Stimulated activated CD8-positive, alpha-beta memory T cell treated with anti-CD3 and anti-CD28 coated beads, Interleukin-2, amount 100 ng/mL, for 48 hours (primary cell): ENCODE measurements at places on chromosomes 2 and 18.

GRCh38 chr2:127735044-127735443 is 33.7 kb downstream of the SFT2D3 start:
- no peak for DNase-seq

DNA sequence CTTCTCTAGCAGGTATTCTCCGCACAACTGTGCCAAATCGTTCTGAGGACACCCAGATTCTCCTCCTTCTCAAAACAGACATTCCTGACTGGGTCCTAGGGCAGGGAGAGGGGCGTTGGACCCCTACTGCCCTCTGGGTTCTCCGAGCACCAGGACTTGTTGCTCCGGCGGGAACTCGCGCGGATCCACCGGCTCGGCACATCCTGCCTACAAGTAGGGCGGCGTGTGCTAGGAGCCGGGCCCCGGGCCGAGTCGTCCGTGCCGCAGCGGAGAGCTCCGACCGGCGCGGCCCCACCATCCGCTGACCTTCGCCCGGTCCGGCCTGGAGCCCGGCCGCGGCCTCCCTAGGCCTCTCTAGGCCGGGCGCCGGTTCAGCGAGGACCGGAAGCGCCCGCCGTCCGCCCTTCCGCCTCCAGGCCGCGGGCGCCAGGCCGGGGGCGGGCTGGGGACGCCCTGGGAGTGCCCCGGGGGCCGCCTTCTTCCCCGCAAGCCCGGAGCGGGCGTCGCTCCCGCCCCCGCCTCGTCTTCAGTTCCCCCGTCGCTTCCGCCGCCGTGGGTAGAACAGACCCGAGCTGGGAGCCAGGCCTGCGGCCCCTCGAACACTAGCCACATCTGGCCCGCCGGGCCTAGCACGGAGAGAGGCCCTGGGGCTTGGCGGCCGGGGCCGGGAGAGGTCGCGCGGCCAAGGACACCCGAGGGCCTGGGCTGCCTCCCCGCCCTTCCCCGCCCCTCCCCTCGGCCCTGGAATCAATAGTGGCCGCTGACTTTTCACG is 7.6 kb upstream of the ONECUT2 start:
- DNase-seq, result no peak

DNA sequence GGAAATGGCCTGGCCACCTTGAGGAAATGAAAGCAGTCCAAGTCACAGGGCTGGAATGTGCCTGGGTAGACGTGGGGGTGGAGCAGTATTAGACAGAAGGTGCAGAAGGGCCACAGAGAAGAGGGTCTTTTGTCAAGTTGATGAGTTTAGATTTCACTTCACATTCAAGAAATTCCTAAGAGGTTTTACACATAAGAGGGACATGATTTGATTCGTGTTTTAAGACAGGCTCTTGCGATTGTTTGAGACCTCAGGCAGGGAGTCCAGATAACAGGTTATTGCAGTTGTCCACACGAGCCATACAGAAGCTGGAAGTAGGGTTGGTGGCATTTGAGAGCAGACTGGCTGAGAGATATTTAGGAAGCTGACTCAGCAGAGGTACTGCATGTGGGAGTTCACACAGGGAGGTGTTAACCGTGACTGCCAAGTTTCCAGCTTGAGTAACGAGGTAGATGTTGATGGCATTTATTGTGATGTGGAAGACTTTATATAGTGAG is 64.6 kb downstream of the NEB start:
- DNase-seq, result peak; percentile 2

- no peak for DNase-seq
These were observed 9.5 kb downstream of the ACTG2 start for GRCh38 chr2:73902284-73902683.

DNA sequence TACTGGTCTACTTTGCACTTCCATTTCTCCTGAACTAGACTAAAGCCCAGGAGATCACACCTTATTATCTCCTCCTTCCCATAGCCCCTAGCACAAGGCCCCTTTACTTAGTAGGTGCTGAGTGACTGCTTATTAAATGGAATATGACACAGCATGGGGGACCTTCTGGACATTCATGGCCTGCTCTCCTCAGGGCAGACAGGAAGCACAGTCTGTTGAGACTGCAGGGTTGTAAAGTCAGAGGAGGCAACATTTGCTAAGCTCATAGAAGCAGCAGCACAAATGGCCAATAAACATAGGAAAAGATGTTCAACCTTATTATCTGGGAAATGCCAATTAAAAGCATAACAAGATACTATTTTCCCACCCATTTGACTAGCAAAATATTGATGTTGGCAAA is 75.3 kb downstream of the DNMT3A start:
- no peak for DNase-seq

DNA sequence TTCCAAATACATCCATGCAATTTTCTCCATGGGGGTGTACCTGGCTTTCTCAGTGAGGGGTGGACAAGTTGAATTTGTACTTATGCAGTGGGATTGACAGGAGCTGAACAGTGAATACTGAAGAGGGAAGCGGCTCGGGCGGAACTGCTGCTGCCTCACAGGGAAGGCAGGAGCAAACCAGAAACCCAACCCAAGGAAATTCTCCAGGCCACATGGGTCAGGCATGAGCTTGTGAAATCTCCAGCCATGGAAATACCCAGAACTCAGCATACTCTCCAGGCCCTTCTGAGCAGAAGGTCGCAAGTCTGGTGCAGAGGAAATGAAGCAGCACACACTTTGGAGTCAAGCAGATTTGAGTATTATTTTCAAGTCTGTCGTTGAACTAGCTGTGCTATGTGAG is 26.5 kb upstream of the INO80C start:
- DNase-seq, result no peak

DNA sequence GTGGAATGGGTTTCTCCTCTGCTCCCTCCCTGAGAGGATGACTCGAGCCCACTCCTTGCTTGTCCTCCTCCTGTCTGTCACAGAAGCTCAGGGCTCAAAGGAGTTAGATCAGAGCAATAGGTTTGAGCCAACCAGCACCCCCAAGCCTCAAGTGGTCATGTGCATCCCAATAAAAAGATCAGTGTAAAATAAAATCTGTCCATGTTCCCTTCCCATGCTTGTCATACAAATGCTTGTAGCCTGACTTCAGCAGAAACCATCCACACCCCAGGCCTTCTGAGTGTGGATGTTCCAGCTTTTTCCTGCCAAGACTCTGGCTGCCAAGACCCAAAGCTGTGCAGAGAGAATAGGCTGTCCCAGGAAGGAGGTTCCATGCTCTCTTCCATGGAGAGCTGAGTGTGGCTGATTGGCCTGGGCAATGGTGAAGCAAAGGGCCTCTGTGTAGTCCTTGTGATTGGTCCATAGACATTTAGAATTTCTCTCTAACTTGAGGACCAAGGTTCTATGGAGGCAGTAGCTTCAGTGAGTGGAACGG is 67.4 kb downstream of the GYPC start:
- no peak for DNase-seq

GRCh38 chr2:69059731-69060290 is 46.8 kb downstream of the ANTXR1 start:
- DNase-seq, result no peak

DNA sequence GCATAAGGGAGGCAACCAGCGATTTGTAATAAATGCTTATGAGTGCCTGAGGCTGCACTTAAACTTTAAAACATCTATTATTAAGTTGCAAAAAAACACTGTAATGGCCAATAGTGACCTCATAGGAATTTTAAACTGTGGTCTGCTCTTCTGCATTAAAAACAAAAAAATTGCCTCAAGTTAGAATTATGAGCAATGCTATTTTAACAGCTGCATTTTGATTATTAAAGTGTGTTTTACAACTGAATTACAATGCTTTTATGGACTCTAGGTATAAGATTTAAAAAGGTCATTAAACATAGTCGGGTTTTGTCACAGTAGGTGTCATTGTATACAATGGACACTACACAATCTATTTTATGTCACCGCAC is 528.7 kb upstream of the FANCL start:
- no peak for DNase-seq

- no peak for DNase-seq
These were observed 149.7 kb downstream of the TXNL1 start for GRCh38 chr18:56488739-56489138.

GRCh38 chr2:62410015-62410453 is 96.0 kb downstream of the TMEM17 start:
- DNase-seq, result no peak

DNA sequence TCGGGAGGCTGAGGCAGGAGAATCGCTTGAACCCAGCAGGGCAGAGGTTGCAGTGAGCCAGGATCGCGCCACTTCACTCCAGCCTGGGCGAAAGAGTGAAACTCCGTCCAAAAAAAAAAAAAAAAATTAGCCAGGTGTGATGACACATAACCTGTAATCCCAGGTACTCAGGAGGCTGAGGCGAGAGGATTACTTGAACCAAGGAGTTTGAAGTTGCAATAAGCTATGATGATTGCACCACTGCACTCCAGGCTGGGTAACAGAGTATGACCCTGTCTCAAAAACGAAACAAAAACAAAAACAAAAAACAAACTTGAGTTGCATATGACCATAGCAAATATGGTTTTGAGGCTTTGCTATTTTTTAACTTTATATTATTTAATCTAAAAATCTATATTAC is 25.8 kb downstream of the SANBR start:
- DNase-seq, result no peak

DNA sequence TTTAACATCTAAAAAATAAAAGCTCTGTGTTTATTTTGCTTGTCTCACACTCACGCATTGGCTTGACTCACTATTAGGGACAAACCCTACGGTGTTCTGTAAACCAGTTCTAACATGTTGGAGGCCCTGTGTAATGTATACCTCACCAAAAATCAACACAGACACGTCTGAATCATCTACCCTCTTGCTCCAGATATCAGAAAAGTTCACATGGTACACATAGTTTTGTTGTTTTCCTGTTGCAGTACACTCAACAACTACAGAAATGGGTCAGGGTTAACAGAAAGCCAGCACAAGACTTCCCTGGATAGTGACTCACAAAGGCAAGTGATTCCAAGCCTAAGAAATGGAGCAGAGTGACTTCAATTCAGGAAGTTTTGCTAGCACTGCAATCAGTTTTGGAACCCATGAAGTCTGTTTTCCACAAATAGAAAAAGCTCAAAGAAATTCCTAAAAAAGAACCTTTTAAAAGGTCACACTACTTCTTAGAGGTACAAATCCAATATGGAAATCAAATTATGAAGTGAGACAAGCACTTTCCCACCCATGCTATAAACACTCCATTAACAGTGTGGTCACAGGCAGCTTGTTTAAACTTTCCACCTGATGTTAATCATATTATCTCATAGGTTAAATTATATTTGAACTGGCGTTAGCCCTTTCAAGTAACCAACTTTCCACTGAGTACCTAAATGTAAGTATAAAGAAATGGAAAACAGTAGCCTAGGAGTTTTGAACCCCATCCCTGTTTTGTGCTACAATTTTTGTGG is 87.4 kb downstream of the GAREM1 start:
- no peak for DNase-seq

DNA sequence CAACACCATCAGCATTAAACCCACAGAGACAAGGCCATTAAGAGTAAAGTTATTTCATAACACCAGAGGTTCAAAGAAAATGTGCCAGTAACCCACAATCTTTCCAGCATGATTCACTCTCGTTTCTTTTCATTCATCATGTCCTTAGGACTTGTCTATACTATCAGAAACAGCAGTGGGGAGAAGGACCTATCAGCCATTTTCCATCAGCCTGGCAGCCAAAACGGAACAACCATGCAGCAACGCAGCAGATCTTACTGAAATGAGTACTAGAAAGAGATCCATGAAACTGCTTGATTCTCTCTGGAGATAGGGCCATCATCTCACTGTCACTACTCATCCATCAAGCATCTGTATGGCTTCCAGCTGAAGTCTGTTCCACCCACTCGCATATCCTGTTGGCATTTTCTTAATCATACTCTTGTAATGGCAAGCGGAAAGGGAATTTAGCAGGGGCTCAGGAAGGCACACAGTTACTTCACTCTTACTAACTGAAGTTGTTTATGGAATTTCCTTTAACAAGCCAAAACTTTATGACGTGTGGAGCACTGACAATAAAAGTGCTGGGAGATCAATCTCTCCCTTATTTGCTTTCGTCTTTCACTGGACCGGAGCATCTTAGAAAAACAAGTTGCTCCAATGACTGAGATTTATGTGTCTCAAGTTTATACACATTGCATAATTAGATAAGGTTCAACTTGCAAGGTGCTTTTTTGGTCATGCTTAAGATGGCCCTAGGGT is 69.7 kb downstream of the EPHA4 start:
- no peak for DNase-seq

GRCh38 chr2:201407265-201407664 is 44.0 kb downstream of the TRAK2 start:
- no peak for DNase-seq

- DNase-seq, result no peak
These were observed 16.2 kb downstream of the KLF7 start for GRCh38 chr2:207149249-207150213.

- DNase-seq, result no peak
These were observed 9.0 kb upstream of the CLIP4 start for GRCh38 chr2:29106256-29106655.

DNA sequence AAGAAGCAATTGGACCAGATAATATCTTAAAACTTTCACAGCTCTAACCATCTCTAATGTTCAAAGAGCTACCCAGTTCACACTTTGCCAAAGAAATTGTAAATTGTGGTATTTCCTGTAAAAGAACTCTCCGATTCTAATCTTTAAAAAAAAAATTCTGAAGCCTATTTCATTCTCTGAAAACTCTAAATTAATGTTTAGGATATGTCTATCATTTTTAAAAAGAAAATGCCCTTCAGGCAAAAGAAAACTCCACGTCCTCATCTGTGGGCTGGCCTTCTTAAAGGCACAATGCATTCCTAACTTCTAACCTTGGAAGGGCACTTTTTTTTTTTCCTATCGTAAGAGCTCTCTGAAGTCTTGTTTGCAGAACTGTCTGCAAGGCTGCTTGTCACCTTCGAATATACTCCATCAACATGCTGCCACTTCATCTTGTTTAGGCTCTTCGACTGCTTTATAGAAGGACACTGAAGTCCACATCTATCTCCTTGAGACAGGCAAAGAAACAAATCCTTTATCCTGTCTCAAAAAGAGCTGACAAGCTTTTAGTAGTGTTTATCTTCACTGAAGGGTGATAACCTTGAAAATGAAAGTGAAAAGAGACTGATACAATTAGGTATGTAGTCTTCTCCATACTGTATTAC is 124.3 kb upstream of the SLC39A10 start:
- DNase-seq, result no peak

DNA sequence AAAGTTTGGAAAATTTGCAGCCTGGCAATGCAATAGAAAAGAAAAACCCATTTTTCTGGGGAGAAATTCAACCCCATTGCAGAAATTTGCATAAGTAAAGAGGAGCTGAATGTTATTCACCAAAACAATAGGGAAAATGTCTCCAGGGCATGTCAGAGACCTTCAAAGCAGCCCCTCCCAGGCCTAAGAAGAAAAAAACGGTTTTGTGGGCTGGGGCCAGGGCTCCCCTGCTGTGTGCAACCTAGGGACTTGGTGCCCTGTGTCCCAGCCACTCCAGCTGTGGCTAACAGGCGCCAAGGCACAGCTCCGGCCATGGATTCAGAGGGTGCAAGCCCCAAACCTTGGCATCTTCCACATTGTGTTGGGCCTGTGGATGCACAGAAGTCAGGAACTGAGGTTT is 224.5 kb downstream of the TXNL1 start:
- DNase-seq, result no peak

DNA sequence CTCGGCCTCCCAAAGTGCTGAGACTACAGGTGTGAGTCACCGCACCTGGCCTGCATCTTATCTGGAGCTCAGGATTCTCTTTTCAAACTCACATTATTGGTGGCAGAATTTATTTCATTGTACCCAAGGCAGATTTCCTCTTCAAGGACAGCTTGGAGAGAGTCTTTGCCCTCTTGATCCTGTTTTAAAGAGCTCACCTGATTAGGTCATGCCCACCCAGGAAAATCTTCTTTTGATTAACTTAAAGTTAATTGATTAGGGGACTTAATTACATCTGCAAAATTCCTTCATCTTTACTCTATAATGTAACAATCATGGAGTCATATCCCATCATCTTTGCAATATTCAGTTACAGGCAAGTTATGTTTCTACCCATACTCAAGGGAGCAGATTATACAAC is 346.4 kb downstream of the EPHA4 start:
- no peak for DNase-seq
